ENCODE measurements at places on chromosomes 4 and X.

DNA sequence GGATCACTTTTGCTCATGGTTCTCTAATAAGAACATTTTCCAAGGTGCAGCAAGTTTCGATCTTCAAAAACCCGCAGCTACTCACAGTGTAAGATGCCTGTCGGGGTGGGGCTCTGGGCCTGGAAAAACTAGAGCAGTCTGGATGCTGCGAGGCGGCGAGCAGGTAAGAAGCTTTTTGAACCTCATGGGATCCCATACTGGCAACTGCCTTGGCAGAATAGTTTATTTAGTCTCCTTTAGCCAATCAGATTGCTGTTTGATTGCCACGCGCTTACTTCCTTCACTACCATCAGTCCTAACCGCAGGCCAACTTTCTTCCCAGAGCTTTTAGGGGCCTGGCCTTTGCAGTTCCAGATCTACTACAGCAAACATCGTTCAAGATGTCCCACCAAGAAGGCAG is 61.3 kb upstream of the MAGEB10 start:
- DNase-seq = no peak

DNA sequence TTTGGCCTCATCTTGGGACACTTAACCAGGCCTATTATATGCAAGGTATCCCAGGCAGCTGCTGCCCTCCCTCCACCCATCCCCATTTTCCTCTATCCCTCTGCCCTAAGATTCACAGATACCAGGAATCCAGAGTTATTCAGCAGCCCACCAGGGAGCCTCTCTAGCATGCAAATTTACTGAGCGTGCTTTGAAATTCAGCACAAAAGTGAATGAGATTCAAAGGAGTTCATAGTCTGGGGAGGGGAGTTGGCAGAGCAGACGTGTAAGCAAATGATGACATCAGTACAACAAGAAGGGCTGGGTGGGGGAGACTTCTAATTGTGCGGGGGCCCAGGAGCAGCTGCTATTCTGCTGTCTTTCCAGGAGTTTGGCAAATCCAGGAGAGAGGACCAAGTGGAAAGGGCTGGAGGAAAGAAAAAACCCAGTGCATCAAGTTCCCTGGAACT is 1.7 kb upstream of the MTM1 start:
- DNase-seq = no peak

GRCh38 chr4:19472666-19473065 is 779.0 kb upstream of the SLIT2 start:
- DNase-seq = no peak

GRCh38 chr4:53763813-53764597 is 172.7 kb upstream of the LNX1 start:
- no peak for DNase-seq

GRCh38 chr4:85807247-85807950 is 332.4 kb downstream of the ARHGAP24 start:
- DNase-seq = no peak

DNA sequence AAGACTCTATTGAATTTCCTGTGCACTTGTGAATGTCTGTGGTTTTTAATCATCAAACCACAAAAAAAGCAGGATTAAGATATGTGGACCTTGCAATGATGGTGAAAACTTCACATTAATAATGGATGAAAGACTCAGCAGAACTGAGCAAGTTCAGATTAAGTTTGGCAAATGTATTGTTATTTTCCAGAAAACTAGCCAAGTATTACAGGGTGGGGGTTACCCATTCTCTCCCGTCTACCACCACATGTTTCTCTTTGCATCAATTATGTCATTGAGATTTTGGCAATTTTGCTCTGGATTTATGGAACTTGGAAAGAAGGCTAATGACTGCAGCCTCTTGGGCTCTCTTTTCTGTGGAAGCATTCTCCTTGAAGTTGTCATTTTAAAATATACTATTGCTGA is 577.1 kb downstream of the ANKRD50 start:
- DNase-seq = no peak

GRCh38 chr4:48493452-48494100 is 3.5 kb downstream of the ZAR1 start:
- DNase-seq = no peak

DNA sequence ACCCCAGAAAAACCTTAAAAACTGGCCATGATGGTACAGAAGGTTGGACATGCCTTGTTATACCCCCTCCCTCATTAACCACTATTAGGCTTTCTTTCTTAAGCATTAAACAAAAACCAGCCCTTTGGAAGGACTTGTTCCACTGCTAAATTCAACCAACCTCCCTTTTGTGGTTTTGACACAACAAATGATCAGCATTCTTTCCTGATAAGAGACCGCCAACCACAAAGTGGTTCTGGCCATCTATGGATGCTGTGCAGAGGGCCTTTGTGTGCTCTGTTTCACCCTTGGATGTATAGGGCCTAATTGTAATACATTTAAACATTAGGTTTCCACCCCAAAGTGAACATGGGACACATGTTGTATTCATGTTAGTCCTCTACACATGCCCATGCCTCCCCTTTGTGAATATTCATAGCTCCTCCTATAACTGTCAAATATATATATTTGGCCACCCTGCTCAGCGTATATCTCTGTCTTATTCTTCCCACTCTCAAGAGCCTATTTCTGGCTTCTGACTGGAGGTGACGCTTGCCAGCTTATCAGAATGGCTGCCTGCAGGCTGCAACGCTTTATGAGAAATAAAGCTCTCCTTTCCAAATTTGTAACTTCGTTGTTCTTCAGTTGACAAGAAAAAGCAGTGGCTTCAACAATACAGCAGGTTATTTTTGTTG is 126.6 kb downstream of the NPNT start:
- no peak for DNase-seq

DNA sequence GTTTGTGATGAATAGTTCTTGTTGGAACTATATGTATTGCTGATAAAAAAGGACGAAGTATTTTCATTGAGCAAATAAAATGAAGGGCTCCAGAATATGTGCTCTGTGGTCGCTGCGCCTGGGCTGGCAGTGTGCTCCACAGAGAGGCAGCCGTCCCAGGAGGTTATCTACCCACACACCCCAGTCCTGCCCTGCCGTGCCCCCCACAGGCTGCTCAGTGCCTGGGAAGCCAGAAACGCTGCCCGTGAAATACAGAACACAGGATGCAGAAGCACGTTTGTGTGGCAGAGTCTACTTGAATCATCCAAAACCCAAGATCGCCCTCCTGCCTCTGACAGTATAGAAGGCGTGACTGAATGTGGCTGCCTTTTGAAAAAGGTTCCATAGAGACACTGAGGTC is 1.4 kb downstream of the CLDN22 start:
- DNase-seq = no peak

GRCh38 chrX:10892621-10893225 is 218.4 kb upstream of the HCCS start:
- DNase-seq = no peak

DNA sequence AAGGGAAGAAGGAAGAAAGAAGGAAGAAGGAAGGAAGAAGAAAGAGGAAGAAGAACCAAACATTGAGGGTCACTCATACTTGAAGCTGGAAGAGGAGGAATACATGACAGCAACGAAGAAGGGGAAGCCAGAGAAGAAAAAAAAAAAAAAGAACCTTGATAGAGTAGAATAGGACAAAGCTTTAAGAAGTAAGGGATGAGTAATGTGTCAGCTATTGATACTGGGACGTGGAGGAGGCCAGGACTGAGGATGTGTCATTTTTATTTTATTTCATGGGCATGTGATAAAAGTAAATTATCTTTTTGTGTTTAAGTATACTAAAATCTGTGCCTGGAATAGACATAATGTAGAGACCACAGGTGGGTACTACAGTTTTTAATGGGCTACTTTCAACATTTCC is 6.4 kb downstream of the EDA2R start:
- no peak for DNase-seq

- DNase-seq = no peak
Measured at GRCh38 chr4:70940134-70940533, 38.0 kb downstream of the MOB1B start.

GRCh38 chr4:7499661-7500060 is 64.9 kb upstream of the PSAPL1 start:
- no peak for DNase-seq

DNA sequence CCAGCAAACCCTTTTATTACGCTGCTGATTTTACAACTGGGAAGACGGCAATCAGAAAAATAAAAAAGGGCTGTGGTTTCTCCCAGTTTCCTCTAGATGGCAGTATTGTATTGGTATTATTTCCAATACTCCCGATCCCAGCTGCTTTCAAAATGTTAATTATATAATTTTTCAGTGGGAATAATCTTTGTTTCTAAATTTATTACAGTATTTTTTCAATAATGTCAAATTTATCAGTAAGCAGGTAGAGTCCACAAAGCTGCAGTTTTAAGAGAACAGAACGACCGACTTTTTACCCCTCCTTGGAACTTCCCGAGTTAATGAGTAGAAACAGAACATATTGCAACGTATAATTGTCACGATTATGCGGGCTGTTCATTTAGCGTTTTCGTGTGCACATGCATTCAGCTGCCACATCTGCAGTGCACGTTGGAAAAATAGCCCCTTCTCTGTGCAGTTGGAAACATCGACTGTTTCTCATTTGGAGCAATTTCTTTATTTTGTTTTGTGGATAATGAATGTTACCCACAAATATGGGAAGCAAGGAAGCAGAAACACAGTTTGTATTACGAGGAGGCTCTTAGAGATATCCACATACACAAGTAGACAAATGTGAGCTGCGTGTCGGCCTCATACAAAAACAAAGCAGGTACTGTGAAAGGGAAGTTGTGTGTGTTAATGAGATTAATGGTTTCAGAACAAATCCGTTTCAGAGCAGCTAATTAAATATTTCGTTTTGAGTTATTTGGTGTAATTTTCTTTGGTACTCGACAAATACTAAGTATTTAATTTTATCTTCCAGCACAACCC is 188.0 kb downstream of the STIM2 start:
- DNase-seq = no peak

- DNase-seq = no peak
Measured at GRCh38 chr4:174314770-174315169, 31.1 kb downstream of the CEP44 start.

- no peak for DNase-seq
Measured at GRCh38 chrX:132033166-132033565, 10.1 kb downstream of the STK26 start.

GRCh38 chr4:89299153-89299791 is 8.3 kb downstream of the GPRIN3 start:
- DNase-seq = no peak

DNA sequence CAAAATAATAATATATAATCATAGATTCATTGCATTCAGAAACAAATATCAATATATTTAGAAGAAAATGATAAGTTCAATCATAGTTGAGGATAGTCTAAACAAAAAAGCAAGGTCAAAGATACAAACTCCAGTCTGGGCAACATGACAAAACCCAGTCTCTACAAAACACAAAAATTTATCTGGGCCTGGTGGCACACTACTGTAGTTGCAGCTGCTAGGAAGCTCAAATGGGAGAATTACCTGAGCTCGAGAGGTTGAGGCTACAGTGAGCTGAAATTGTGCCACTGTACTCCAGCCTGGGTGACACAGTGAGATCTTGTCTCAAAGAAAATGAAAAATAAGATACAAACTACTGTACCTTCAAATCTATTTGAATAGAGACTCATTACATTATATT is 52.7 kb upstream of the ANXA10 start:
- DNase-seq = no peak

DNA sequence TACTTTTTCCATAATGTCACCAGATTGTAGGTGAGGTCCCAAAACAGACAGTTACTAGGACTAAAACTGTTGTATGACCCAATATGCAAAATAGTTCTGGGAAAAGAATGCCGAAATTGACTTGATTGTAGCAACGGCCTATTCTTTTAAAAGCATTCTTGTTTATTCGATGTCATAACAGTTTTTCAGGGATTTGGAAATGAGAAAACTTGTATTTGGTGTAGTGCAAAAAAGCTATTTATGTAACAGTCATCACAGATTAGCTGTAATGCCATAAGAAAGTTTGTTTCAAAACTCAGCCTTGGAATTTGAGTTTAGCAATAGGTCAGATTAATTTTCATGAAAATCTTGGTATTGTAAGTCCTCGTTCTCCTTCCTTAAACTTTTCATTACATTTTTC is 69.2 kb upstream of the DIAPH2 start:
- DNase-seq = no peak

DNA sequence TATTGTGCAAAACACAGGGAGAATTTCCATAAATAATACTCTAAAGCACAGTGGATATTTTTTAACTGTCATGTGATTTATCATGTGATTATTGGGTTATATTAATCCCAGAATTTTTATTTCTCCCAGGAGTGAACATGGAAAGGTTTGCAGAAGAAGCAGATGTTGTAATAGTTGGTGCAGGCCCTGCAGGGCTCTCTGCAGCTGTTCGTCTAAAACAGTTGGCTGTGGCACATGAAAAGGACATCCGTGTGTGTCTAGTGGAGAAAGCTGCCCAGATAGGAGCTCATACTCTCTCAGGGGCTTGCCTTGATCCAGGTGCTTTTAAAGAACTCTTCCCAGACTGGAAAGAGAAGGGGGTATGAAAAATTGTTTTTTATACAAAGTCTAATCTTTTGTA is 10.0 kb downstream of the ETFDH start:
- DNase-seq = no peak

DNA sequence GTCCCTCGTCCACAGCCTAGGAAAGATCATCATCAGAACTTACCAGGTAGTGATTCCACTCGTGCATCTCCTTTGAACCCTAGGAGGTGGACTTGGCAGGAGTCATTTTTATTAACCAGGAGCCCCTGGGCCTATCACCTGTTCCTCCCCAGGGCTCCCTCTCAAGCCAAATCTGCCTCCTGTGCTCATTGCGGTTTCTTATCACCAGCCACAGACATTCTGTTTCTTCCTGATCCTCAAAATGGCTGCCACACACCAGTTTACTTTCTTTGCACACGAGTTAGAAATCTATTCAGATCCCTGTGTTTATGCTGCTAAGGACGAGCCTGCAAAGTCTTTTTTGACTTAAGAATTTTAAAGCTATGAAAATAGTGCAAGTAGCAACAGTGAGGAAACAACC is 354.5 kb upstream of the BOD1L1 start:
- DNase-seq = no peak

GRCh38 chrX:10800796-10801195 is 180.4 kb upstream of the MID1 start:
- DNase-seq = no peak

- no peak for DNase-seq
Measured at GRCh38 chr4:90142081-90142480, 14.9 kb downstream of the CCSER1 start.

DNA sequence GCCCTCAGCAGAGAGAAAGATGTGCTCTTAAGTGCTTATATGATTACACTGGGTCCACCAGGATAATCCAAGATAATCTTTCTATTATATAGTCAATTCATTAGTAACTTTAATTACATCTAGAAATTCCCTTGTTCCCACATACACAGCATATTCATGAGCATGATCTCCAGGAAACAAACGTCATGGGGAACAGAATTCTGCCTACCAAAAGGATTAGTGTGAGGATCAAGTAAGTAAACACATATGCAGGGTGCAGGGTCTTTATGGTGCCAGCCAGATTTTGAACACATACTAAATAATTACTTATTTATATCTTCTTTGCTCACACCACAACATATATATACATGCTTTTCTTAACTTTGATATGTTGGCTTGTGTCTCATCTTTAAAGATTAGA is 169.1 kb downstream of the KCTD8 start:
- no peak for DNase-seq

DNA sequence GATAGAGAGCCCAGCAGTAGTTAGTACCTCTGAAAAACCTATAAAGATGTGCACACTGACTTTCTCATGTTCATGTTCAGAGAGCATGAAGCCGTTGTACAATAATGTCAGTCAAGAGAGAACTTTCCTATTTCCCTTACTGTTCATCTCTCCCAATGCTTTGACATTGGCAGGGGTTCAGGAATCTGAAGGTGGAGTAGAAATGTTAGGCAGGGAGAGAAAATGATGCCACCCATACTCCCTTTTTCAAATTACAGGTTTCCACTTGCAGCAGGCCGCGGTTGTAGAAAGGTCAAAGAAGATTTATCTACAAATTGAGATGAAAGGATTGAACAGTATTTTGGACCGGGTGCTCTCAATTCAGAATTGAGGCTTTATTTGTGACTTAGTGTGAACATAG is 84.3 kb downstream of the DCAF8L2 start:
- no peak for DNase-seq
